Activated CD4-positive, alpha-beta memory T cell treated with anti-CD3 and anti-CD28 coated beads, Interleukin-2, amount 10 ng/mL, durations not matched to agents 7 days and 5 days (primary cell): ENCODE measurements at places on chromosomes 7 and 10.

DNA sequence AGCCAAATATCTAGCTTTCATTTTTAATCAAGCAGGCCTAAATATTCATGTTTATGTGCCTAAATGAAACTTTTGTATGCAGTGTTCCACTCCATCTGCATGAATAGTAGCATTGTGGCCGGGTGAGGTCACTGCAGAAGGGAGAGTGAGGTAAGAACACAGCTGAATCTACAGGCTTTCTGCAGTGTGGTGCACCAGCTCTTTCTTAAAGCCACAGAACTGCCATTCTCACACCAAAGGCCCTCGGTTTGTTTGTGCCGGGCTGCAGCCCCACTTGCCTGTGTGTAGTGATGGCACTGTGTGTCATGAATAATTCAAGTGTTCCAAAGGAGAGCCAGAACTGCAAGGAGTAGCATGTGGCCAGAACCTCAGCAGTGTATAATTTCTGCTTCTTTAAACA, 204.1 kb downstream of the TRIL start:
- DNase-seq: no peak

- no peak for DNase-seq
These were observed 12.7 kb upstream of the RHBDD2 start for GRCh38 chr7:75866114-75866488.

- DNase-seq: no peak
These were observed 322.4 kb downstream of the PCDH15 start for GRCh38 chr10:54478601-54479000.

- DNase-seq: no peak
These were observed 12.2 kb upstream of the FAM53B start for GRCh38 chr10:124756156-124756903.

DNA sequence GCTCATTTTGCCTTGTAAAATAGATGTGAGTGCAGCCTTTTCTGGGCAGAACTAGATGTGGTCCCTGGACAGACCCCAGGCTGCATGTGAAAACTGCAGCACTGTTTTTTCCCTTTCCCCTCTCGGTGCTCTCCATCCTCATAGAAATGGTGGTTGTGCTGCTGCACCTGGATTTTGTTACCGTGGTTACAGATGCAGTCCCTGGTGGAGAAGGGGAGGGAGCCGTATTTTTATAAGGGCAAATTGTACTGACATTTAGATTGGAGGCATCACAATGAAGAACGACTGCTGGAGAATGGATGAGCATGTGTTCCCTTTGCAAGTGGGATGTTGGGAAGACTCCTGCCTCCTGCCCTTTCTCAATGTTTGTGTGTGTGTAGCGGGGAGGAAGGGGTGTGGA, 469.9 kb downstream of the CCSER2 start:
- no peak for DNase-seq

DNA sequence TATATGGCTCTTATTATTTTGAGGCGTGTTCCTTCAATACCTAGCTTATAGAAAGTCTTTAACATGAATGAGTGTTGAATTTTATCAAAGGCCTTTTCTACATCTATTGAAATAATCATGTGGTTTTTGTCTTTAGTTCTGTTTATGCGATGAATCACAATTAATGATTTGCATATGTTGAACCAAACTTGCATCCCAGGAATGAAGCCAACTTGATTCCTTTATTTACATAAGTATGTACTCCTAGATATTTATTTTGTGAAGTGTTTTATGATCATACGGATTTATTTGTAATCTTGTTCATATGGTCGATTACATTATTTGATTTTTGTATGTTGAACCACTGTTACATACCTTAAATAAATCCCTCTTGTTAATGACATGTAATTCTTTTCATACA, 244.3 kb upstream of the KCND2 start:
- DNase-seq: no peak

DNA sequence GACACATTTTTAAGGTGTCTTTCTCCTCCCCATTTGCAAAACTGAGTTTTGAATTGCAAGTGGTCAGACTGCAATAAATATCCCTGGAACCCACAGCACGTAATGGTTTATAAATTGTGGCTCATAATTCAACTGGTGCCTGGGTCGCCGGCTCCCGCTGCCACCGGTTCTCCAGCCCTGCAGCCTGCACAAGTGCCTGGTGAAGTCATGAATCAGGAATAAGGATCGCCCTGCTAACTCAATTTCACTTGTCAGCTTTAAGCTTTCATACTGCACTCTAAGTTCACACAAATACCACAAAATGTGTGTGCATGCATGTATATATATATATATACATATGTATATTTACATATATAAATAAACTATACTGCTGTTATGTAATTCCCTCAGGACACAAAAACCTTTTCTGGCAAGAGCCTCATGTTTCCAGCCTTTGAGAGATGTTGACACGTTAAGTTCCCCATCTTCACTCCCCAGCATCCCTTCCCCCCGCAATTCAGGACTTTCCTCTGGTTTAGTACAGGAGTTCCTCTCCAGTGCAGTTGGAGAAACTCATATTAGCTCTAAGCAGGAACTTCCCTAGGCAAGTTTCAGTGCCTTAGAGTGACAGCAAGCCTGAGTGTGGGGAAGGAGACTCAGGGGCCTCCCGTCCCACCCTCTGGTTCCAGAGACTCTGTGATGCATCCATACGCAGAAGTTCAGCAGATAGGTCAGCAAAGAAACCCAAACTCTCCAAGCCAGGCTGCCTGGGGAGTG, 129.2 kb upstream of the UNC5B start:
- peak; percentile 7 for DNase-seq

DNA sequence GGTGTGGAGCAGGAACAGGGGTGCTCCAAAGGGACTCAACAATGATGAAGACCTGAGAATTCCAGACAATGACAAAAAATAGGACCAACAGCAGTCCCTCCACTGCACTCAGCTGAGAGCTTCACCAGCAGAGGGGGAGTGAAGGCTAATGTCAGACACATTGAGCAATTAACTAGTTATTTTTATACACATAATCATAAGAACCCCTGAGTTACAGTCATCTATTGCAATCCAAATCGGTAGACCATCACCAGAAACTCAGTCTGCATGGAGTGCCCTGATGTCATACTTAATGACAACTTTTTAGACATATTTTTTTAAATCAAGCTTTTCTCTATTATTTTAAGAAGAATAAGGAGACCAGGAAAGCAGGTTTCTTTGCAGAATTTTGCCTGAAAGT, 30.6 kb upstream of the IKZF1 start:
- DNase-seq: no peak

GRCh38 chr7:131773413-131773812, 217.0 kb upstream of the PODXL start:
- no peak for DNase-seq

DNA sequence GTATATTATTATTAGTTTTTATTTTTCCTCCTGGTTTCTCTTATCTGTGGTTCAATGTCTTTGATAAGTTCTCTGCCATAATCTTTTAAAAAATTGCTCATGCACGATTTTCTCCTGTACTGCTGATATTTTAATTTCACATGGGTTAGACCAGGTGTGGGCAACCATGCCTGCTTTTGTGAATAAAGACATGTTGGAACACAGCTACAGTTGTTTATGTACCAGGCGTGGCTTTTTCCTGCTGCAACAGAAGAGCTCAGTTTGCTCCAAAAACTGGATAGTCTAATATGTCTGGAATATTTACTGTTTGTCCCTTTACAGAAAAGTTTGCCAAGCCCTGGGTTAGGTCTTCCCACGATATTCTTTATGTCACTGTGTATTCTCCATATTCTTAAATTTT, 105.2 kb downstream of the VWC2 start:
- DNase-seq: no peak

GRCh38 chr7:28685644-28686417, 272.3 kb downstream of the TRIL start:
- DNase-seq: no peak

- no peak for DNase-seq
These were observed 3.1 kb downstream of the CSTF2T start for GRCh38 chr10:51696251-51696650.

- DNase-seq: no peak
These were observed 745 bp downstream of the TCERG1L start for GRCh38 chr10:131310551-131311401.

- DNase-seq: no peak
These were observed 293.1 kb downstream of the GRM8 start for GRCh38 chr7:126959649-126960048.

GRCh38 chr7:139771001-139771956, 6.5 kb downstream of the HIPK2 start:
- DNase-seq: no peak

- DNase-seq: no peak
These were observed 43.0 kb upstream of the MYO3A start for GRCh38 chr10:25890995-25891394.

- no peak for DNase-seq
These were observed 304.6 kb downstream of the PRPF18 start for GRCh38 chr10:13891128-13892000.

DNA sequence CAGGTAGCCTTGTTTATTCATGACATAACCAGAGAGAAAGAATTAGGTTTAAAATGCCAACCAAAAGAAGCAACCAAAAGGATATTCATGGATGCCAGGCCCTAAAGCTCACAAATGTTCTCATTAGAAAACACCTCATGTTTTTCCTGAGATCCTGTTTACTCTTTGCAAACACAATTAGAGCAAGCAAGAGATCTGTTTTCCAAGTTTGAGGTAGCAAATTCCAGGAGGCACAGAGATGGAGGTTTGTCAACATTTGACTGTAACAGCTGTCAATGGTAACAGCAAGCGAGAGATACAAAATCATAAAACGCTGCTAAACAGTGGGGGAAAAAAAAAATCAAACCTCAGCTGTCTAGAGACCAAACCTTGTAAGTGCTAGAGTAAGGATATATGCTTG, 182.2 kb downstream of the PLXDC2 start:
- no peak for DNase-seq

DNA sequence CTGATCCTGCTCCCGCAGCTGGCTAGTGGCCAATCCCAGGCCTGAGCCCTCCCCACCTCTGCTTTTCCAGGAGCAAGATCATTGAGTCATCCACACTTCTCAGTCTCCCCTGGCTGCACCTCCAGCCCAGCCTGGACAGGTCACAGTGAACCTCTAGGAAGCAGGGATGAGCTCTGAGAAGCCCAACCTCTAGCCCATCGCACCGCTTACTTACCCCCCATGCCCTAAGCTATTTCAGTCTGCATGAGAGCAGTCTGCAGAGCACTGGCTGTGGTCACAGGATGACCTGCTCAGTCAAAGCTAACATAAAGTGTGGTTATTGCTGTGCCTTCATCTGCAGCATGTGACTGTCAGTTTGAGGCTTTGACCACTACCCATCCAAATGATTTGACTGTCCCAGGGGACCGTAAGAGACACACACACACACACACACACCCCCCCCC, 129.2 kb downstream of the SORBS1 start:
- DNase-seq: no peak

DNA sequence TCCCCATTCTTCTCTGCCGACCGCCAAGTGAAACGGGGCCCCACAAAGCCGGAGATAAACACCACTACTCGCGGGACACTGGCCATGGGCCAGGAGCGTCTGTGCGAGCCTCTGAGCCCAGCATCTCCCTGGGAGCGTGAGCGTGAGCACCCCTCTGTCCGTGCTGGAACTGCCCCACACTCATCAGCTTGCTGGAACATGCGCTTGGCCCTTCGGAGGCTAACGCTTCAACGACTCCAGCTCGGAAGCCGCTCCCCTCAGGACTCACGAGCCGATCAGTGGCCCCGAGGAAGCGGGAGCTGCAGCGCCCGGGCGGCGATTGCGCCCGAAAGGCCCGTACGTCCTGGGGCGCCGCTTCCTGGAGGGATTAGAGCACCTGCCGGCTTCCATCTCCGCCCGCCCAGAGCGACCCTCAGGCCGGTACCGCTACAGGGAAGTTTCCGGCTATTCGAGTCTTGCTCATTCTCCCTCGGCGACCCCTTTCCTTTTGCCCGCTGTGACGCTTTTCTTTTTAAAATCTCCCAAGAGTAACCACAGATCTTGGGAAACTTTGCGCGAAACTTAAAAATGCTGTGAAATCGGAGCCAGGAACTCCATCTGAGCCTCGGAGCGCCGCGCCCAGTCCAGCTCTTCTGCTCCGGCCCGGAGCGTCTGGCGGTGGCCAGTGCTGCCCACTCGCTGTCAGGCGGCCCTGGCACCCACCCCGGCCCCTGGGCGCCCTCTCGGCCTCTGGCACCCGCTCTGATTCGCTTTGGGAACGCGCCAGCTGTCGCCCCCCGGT, 1.0 kb downstream of the TLL2 start:
- DNase-seq: no peak

DNA sequence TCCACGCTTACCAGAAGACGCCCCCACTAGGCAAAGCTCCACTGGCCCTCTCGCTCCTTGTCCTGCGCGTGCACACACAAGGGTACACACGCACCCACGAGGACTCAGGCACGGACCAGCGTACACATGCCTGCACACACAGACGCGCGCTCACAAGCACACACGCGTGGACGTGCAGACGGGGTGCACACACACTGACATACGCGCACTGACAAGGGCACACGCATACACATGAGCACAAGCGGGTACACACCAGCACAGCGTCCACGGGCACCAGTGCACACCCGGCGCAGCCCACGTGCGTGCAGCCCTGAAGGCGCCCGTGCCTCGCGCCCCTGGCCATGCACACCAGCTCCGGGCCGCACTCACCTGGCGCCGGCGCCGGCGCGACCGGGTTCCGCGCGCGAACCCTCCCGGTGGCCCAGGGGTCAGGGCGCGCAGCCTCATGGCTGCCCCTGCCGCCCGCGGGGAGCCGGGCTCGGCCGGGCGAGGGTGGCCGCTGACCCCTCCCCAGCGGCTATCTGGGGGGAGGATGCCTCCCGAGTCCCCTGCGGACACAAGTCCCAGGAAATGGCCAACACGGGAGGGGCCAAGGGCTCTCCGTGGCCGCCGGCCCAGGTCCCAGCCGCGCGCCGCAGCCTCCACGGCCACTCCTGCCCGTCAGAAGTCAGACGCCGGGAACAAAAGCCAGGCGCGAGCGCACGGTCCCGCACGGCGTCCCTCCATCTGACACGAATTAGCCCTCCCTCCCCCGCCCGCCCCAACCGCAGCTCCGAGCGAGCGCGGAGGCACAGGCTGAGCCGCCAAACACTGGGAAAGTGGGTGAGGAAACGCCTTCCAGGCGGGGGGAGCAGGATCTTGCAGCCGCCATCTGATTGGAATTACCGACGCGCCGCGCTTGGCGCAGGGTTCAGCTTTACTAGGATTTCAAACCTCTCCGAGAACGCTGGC, 45.0 kb downstream of the TNS3 start:
- DNase-seq: no peak

- DNase-seq: no peak
These were observed 260.1 kb upstream of the CDC14C start for GRCh38 chr7:48664241-48664640.

DNA sequence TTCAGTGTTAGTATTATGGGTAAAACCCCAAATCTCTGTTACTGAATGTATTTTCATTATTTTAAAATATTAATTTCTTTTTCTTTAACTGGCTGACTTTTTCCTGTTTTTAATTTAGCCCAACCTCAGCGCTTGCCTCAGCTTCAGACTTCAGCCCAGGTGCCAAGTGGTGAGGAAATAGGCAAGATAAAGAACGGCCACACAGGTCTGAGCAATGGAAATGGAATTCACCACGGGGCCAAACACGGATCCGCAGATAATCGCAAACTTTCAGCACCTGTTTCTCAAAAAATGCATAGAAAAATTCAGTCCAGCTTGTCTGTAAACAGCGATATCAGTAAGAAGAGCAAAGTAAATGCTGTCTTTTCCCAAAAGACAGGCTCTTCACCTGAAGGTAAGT, 57.5 kb downstream of the MDFIC start:
- DNase-seq: no peak
